ENCODE measurements at places on chromosomes 2 and 18.

DNA sequence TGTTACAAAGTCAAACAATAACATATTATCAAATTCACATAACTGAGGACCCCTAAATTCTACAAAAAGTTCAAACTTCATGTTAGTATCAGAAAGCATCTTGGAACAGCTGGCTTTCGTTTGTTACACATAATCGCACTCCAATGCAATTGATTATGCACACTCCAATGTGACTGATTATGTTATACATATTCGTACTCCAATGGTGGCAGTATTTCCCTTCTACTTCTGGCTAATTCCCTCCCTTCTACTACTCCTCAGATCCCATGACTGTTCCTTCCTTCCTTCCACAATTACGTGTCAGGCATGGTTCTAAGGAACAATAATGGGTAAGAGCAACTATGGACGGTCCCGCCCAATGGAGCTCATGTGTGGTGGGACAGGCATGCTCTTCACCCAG, 137.1 kb upstream of the CCDC150 start:
- no peak for DNase-seq

DNA sequence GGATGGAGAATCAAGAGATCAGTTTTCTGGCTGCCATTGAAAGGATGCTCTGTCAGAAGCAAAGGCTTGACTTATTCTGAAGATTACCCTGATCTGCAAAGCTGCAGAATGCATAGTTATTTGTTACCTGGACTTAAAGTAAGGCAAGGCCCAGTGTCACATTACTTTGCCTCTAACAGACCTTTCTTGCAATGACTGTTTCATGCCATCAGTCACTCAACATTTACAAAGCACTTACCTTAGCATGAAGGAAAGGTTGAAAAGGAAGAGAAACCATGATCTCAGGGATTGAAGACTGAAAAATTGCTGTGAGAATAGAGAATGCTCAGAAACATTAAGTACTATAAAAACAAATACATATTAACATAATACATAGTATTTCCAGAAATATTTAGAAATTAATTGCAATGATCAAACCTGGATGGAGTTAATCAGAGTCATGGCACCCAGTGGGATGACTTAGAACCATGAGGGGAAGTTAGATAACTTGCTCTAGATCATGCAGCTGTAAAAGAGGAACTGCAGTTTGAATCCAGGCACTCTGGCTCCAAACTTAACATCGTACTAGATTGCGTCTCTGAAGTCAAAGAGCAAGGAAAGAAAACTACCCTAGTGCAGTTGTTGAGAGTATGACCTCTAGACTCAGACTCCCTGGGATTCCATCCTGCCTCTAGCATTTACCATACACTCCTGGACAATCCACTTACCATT, 26.5 kb upstream of the FAM117B start:
- no peak for DNase-seq

DNA sequence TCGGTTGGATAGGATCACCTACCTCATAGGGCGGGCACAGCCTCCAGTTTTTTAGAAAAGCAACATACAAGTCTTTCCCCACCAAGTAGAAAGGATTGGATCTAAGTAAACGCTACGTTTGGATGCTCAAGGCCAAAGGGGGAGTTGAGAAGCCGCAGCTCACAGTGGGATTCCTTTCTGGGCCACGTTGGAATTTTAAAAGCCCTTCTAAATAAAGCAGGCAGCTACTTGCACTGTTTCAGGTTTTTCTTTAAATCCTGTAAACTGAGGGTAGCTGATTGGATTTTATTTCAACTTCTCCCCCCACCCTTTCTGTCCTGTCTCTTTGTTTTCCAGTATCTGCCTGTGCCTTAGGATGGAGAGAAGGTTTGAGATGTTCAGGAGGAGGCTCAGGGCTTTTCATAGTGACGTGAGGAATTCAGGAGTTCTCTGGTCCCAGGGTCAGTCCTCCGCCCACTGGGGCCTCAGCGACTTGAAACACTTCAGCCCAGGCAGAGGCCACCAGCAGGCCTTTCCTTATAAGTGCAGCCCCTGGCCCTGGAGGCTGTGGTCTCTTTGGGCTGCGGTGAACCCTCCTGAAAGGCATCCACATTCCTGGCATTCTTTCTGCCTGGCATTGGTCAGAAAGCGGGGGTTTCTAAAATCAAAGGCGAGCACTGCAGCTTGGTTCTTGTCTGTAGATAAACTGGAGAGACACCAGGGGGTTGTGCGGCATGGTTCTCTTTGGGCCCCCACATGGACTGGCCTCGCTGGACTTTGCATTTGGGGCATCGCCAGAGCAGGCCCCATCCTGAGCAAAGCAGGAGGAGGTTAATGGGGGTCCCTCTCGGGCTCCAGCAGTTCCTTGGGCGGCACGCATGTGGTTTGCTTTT, 44.5 kb downstream of the SH3BP4 start:
- DNase-seq: no peak

GRCh38 chr2:10848541-10848940, 36.0 kb upstream of the PDIA6 start:
- DNase-seq: no peak

- DNase-seq: no peak
Measured at GRCh38 chr18:24198461-24198860, 59.6 kb downstream of the CABYR start.

DNA sequence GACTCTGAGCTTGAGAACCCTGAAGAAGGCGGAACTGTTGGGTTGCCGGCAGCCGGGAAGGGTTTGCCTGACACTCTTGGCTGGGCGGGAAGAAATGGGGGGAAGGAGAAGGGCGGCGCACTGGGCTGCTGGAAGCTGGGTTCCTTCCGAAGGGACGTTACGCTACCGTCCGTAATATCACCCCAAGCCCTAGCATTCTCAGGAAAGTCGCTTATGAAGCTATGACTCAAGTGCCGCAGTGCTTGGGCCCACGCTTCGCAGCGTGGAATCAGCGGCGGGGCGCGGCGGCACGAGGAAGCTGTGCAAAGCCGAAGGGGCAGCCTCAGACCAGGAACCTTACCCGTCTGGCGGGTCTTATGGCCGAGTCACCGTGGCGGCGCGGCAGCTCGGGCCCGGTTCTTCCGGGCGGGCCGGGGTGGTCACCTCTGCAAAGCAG, 50.2 kb upstream of the SIGLEC15 start:
- no peak for DNase-seq

DNA sequence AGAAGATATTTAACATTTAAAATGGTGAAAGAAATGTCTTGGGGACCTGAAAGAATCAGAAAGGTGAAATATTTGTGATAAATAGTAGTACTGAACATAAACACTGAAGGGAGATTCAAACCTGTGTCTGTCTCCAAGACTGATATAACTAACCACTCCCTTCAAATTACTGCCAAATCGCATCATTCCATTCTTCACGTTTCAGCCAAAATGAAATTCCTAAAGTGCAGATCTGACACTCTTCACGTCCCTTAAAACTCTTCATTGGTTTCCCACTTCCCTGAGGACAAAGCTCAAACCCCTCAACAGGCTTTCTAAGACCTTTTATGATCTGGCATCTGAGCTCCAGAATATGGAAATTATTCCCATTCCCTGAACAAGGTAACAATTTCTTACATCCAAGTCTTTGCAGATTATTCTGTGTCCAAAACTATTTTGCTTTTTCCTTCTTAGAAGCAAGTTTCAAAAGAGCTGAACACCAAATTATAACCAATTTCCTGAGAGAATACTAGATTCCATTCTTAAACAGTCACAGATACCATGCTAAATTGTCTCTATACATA, 18.9 kb downstream of the SLC8A1 start:
- DNase-seq: no peak

DNA sequence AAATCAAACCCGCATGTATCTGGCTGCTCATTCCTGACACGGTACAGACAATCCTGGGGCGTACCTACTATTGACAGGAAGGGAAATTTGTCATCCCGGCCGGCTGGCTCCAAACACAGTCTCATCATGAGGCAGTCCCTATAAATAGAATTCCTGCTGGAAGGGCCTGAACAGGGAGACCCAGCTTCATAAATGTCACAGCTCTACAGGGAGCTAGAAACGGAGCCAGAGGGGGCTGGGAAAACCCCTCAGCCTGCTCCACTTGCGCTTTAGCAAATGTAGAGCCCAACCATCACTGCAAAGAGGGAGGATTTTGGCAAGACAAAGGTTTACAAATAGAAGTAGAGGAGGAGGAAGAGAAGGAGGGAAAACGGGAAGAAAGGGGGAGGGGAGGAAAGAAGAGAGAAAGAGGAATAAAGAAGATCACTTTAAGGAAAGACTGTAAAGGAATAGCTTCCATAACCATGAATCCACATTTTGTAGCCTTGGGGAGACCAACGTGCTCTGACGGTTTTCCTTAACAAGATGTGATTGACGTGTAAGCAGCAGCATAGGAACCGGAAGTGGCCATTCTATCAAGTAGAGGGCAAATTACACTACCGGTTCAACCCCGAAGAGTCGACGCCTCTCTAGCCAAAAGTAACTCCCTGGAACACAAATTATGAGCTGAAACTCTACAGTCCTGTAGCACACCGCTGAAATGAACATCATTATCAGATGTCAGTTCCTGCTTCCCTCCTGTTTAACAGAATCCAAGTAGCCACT, 56.8 kb upstream of the TTN start:
- DNase-seq: no peak

- DNase-seq: no peak
Measured at GRCh38 chr18:29960539-29960938, 1082.0 kb downstream of the DSC3 start.

GRCh38 chr2:8249141-8249540, 432.7 kb upstream of the ID2 start:
- no peak for DNase-seq

- DNase-seq: no peak
Measured at GRCh38 chr18:80229363-80229762, 18.0 kb downstream of the PARD6G start.

GRCh38 chr2:210269148-210269547, 43.9 kb upstream of the ACADL start:
- DNase-seq: no peak

- peak; percentile 93 for DNase-seq
Measured at GRCh38 chr2:180656455-180656847, 324.0 kb upstream of the UBE2E3 start.

GRCh38 chr2:199364153-199364552, 93.6 kb downstream of the SATB2 start:
- DNase-seq: no peak

GRCh38 chr18:25141886-25142285, 210.1 kb downstream of the ZNF521 start:
- no peak for DNase-seq

GRCh38 chr2:37679072-37679695, 7.7 kb upstream of the CDC42EP3 start:
- DNase-seq: no peak

DNA sequence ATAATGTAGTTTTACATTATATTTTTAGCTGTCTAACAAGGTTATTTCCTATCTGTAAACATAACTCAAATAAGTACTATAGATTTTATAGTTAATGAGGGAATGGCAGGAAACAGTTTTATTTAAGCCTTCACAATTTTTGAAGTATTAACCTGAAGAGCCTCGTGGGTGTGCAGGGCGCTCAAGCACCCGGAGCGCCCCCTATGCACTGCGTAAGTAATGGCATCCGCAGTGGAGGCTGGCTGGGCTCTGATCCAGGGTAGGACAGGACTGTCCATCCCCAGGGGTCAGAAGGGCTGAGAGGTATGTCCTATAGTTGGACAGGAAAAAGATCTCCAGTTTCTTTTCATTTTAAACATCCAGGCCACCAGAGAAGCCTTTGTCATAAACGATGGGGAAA, 8.2 kb upstream of the GBX2 start:
- no peak for DNase-seq

DNA sequence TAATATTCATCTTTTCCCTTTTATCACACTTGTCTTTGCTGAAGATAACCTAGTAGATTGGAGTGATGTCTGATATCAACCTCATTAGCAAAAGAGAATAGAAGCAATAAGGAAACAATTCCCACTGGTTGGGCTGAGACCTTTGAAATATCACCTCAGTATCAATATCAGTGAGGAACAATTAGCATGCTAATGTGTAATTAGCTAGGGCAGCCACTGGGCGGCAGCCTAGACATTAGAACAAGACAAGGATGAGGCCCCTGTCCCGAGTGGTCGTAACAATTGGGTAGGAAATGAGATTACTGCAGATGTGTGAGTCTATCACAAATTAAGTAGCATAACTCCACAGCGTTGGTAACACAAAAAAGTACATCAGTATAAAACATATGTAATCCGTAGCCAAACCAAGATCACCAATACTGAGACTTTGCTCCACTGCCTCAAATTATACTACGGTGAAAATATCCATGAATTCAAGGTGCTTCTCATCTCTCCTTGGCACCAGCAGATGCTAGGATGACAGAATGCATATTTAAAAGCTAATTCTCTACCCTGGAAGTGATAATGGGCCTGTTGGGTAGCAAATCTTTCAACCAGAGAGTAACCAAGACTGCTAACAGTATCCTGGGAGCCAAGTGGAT, 99.1 kb downstream of the ALPK2 start:
- no peak for DNase-seq

DNA sequence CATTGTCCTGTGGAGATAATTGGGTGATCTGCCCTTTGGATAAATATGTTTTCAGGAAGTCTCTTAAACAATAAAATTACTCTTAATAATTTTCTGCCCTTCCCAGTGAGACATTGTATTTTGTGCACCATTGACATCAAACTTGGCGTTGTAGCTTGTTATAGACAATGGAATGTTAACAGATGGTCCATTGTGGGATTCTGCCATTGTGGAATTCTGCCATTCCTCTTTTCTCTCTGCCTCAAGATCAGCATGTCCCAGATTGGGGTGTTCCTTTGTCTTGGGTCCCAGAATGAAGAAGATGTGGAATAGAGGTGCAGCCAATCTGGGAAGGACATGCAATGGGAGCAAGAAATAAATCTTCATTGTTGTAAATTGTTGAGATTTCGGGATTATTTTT, 15.1 kb upstream of the LDAH start:
- DNase-seq: no peak

- peak; percentile 9 for DNase-seq
Measured at GRCh38 chr2:209977386-209978239, 24.8 kb upstream of the RPE start.

DNA sequence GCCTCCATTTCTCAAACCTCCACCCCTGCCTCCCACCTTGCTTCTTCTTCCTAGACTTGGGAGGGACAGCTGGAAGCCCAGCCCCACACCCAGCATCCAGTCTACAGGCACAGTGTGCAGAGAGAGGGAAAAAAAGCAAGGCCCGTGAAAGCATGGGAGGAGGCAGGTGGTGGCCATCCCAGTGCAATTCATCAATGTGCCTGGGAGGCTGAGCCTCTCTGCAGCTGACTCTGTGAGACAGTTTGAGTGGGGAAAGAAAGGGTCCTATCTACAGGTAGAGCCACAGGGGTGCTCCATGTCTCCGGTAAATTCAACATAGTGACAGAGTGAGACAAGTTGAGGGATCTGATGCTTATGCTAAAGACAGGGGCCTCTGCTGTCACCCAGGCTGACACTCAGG, 340.6 kb downstream of the DYSF start:
- no peak for DNase-seq

GRCh38 chr2:120204022-120204405, 19.2 kb downstream of the TMEM185B start:
- DNase-seq: no peak

- no peak for DNase-seq
Measured at GRCh38 chr2:49004036-49004626, 150.2 kb downstream of the FSHR start.

DNA sequence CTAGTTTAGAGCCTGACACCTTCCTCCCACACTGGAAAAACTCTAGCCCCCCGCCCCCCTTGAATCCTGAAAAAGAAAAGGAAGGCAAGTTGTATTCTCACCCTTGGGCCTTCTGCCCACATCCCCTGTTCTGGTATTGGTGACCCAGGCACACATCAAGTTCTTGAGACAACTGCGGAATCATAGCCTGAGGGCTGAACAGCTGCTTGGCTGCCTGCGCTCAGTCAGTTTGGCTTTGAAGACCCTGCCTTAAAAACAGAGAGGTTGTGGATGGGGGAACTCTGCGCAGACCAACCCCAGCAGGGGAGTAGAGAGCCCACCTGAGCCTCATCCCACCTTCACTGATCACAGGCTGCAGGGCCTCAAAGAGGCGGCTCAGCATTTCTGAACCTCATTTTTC, 229.2 kb downstream of the ANAPC1 start:
- no peak for DNase-seq

All from mammary epithelial cell (primary cell).